IPS DF 6.9 (cell line): ENCODE measurements at places on chromosomes 1 and 21.

DNA sequence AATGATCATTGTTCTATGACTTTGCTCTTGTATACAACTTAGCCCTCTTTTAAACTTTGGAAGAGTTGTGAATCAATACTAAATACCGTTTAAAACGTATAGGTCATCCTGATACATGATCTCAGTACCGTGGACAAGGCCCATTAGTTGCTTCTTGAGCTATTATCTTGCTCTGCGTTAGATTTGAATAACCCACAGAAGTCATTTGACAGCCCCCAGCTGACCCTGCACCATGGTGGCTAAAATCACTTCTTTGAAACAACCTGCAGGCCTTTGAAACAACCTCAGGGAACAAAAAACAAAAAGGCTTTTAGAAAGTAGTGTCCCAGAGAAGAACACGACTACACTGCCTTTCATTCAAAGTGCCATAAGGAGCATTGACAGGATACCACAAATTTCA lies 473.0 kb upstream of the ADGRL2 start:
- DNase-seq: no peak

- no peak for DNase-seq
Observed at GRCh38 chr1:36386265-36387140, 779 bp upstream of the STK40 start.

GRCh38 chr1:203534526-203534925 lies 40.6 kb downstream of the OPTC start:
- DNase-seq: no peak

GRCh38 chr1:203153989-203154821 lies 21.4 kb downstream of the MYBPH start:
- DNase-seq: no peak

- peak; percentile 25 for DNase-seq
Observed at GRCh38 chr1:107432108-107432507, 291.3 kb downstream of the NTNG1 start.

DNA sequence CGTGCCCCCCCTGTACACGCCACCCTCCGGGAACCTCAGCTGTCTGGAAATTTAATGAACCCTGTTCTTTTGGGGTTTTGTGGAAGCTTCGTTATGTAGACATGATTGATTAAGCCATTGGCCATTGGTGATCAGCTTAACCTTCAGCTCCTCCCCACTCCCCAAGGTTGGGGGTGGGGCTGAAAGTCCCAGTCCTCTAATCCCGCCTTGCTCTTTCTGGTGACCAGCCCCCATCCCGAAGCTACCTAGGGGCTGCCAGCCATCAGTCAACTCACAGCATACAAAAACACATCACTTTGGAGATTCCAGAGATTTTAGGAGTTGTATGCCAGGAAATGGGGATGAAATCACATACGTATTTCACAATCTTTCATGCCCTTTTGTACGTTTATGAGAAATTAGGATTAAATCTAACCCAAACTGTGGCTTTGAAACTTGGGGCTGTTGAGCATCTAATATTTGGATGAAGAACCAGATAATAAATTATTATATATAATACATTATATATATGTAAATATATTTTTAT lies 52.3 kb downstream of the BACE2 start:
- DNase-seq: no peak

DNA sequence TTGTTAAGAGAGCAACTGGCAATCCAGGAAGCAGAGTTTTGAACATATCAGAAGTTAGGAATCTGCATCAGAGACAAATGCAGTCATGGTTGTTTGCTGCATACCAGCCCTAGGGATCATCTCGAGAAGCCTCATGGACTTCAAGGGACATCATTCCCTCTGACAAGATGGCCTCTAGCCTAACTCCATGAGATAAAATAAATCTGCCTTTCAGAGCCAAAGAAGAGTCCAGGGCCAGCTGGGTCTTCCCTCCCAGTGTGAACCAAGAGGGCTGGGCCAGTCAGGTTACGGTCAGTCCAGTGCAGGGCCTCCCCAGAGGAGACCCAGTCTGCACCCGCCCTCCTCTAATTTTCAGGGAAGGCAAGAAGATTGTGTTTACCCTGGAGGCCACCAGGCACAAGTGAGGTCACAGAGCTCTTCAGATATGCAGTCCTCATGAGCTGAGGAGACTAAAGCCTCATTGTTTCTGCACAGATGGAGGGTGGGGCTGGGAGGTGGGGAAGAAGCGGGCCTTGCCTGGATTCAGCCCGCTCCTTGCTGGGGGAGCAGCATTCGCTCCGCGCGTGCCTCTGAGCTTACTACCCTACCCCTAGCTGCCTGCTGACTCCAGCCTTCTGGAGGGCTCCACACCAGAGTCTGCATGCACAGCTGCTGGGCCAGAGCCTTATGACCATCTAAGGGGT lies 52.8 kb downstream of the CAPN2 start:
- no peak for DNase-seq

- no peak for DNase-seq
Observed at GRCh38 chr1:178530037-178530402, 17.1 kb downstream of the TEX35 start.

DNA sequence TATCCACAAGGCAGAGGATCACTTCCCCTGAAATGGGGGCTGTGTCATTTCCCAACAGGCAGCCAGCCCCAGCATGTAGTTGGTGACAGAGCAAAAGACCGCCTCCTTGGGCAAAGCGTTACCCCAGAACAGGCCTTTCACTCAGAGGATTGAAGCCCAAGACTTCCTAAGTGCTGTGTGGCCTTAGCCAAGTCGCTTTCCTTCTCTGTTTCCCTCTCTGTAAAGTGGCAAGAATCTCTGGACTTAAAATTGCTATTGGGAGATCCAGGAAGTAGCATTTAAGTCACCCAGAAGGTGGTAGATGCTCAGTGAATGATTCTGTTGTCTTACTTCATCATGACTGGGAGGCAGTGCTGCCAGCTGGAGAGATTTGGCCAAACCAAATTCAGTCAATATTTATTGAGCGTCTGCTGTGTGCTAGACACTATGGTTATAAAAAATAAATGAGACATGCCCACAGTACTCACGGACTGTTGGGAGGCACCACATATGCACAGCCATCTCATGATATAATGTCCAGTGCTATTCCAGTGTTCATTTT lies 35.3 kb downstream of the NIPAL3 start:
- no peak for DNase-seq

GRCh38 chr1:81802707-81803430 lies 2.1 kb downstream of the ADGRL2 start:
- DNase-seq: no peak

DNA sequence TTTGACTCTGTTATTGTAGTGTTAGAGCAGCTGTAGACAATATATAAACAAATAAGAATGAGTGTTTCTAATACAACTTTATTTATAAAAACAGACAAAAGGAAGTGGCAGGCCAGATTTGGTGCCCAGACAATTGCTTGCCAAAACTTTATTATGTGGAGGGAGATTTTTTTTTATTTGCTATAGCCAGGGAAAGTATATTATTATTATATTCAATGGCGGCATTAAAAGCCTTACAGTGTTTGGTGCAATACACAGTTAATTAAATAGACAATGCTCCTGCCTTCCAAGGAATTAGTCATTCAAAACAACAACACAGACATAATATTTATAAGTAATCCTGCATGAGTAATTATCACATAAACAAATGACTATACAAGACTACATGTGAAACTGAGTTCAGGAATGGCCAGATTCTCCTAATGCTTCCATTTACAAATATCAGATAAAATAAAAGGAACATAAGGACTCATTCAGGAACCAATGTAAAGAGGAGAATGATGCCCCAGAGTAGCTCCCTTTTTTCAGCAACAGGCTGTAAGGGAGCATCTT lies 10.6 kb upstream of the RC3H1 start:
- DNase-seq: no peak

GRCh38 chr1:81225789-81226602 lies 574.7 kb upstream of the ADGRL2 start:
- no peak for DNase-seq

DNA sequence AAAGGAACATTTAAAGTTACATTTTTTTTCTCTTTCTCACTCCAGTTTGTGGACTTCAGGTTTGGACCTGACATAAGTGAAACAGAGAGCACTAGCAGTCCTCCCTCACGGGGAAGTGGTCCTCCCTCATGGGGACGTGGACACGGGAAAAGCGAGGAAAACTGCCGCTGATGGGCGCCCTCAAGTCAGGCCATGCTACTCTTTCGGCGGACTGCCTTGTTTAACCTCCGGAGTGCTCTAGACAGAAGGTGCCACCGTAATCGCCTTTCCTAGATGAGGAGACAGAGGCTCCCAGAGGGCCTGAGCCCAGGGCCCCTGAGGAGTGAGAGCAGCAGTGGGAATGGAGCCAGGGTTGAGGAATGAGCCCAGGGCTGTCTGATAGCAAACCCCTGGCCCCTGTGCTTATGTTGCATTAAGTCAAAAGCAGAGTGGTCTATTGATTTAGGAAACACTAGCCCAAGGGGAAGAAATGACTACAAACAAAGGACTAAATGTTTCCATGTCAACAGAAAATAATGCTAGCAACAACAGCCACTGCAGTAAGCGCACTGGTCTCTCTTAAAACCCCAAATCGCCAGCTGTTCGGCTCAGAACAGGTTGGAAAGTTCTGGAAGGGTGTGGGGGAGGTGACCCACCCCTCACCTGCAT lies 84.1 kb downstream of the DMRTB1 start:
- DNase-seq: no peak

DNA sequence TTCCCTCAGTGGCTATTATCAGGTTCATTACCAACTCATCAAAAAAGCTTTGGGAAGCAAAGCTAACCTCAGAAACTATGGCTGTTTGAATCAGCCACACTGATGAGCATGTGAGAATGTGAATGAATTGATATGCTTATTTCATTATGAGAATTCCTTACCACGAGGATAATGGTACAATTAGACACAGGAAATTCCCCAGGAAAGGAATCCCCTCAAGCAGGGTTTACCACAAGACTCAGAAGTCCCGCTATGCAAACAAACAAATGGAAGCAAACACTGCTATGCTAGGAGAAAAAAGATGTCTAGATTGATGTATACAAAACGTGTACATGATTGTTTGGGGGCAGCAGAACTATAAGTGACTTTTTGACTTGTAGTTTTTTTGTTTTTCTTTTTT lies 205.0 kb downstream of the HMCN1 start:
- no peak for DNase-seq

- no peak for DNase-seq
Observed at GRCh38 chr1:184376369-184376768, 10.5 kb upstream of the C1orf21 start.

- DNase-seq: no peak
Observed at GRCh38 chr1:87392248-87393192, 63.8 kb downstream of the LMO4 start.

DNA sequence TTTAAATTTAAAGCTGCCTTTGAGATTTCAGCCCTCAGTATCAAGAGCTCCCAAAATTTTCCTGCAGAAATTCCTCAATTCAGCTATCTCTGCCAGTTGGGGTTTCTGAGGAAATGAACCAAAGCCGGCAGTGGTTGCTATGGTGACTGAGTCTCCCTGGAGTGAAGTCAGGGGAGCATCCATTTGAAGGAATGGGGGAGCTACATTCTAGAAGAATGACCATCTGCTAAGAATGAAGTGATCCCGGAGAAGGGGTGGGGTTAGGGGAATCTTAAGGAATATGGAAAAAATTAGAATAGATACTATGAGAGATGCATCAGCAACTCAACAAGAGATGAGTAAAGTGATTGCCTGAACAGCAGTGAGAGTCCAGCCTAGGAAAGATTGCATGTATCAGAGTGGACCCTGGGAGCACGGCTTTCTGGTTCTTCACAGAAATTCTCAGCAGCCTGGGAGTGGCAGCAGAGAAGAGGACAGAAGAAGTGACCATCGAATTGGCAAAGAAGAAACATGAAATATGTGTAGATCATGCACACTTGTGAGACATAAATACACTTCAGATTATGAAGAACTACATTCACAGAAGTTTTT lies 94.7 kb downstream of the CHD1L start:
- peak; percentile 67 for DNase-seq

DNA sequence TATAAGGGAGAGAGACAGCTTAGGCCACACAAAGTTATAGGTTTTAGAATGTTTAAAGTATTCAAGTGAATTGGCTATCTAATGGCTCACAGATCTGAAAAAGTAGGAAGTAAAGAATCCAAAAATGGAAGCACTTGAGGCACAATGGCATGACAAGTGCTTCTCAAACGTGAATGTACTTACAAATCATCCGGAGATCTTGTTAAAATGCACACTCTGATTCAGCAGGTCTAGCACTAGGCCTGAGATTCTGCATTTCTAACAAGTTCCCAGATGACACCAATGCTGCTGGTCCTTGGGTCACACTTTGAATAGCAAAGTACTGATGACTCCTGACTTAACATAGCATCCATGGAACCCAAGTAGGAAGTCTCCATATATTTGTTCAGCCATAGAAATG lies 20.9 kb upstream of the AGL start:
- DNase-seq: no peak

GRCh38 chr21:42451941-42452340 lies 44.1 kb downstream of the RSPH1 start:
- DNase-seq: no peak

- no peak for DNase-seq
Observed at GRCh38 chr1:82030830-82031229, 230.1 kb downstream of the ADGRL2 start.

DNA sequence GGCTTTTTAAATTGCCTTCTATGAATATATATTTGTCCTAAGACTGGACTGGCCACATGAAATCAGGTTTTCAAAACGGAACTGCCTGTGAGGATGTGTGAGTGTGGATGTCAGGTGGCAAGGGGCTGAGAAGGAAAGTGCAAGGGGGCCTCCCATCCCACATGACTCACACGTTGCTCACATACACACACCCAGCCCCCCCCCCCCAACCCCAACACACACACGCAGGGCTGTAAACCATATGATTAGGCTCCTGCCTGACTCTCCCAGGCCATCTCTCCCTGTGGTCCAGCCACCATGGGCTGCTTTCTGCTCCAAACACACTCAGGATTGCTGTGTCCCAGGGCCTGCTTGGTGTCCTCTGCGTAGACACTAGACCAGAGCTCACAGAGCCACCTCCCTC lies 22.4 kb downstream of the DEGS1 start:
- DNase-seq: no peak
